Suprapubic skin (tissue), 4 donors: ENCODE measurements at places on chromosomes 12 and 14. TPM values are rescaled to one million over a fixed set of nuclear protein-coding genes. Genes with fewer than 3 reads are reported as not detected.

DNA sequence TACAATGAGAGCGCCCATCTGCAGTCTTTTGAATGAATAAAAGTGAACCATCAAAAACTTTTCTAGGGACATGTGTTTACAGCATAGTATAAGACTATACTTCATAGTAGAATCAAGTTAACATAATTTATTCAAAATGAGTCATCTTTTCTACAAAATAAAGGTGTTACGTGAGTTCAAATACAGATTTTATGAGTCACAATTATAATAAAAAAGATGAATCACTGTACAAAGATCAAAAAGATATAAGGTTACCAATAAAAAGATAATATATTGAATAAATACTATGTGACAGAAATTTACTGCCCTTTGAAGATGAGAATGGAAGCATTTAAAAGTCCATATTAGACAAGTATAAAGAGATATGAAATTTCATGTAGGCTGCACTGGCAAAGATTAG, 2.8 kb downstream of the MBIP start:
- no peak for DNase-seq

DNA sequence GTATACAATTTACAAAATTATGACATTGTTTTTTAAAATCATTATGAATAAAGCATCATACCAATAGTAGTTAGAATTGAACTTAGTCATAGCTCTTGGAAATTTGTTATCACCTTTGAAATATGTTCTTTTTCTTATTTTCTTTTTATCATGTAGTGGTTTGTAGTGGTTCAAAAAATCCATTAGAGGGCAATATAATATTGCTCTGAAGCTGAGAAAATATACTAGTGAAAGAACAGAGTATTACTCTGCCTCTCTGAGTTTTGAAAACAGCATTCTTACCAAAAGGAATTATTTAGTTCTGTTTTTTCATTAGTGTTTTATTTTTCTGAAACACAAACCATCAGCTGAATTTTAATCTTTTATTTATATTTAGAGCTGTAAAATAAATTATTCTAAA, 76.2 kb downstream of the PDZRN4 start:
- DNase-seq: no peak

- DNase-seq: no peak
Observed at GRCh38 chr12:98551787-98552186, 36.4 kb downstream of the TMPO start.

DNA sequence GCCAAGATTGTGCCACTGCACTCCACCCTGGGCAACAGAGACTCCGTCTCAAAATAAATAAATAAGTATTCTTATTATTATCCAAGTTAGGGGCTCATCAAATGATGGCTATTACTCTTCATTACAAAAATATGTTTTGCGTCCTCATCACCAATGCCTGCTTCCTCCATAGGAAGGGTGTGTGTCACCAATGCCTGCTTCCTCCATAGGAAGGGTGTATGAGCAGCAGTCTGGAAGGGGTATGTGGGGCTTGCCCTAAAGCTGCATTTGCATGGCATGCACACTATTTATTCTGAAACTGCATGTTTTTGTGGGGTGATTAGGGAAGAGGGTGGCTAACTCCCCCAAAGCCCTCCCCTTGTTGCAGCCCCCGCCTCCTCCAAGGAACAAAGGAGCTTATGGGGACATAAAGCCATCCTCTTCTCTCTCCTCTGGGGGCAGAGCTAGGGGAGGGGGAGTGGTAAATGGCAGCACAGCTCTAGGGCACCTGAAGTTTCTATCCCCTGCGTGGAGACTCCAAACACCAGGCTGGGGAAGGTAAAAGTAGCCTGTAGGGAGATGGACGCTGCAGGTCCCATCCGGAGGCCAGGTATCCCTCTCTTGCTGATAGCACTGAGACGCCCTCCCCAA, 1.3 kb downstream of the CAMKK2 start:
- DNase-seq: no peak

DNA sequence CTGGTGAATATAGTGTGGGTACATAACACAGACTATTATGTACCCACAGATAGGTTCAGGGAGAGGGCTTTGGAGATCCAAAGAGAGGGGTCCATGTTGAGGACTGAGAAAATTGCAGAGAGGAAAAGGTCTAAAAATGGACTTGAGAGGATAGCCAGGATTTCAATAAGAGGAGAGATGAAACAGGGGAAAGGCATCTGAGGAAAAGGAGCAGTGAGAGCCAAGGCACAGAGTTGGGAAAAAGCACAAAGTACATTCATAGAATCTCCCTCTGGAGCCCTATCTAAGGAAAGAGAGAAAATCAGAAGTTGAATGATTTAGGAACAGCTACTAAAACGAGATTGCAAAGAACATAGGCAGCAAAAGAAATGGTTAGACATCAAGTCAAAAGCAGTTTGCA, 182.8 kb downstream of the SRGAP1 start:
- DNase-seq: no peak

- DNase-seq: no peak
Observed at GRCh38 chr14:49770212-49770817, 2.4 kb downstream of the KLHDC2 start.

DNA sequence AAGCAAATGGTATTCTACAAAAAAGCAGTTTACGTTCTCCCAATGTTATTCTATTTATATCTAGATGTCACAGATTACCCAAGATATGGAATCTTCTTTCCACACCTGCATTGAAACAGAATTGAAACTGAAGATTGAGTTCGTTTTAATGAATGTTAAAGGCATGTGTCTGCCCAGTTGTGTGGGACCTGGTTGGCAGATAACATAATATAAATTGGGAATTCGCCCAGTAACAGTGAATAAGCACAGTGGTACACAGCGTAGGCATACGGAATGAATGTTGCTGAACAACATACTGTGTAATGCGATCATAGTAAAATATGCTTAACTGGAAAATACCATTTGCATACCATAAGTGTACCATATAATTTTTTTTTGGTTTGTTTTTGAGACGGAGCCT, 4.3 kb downstream of the KHNYN start:
- DNase-seq: no peak

DNA sequence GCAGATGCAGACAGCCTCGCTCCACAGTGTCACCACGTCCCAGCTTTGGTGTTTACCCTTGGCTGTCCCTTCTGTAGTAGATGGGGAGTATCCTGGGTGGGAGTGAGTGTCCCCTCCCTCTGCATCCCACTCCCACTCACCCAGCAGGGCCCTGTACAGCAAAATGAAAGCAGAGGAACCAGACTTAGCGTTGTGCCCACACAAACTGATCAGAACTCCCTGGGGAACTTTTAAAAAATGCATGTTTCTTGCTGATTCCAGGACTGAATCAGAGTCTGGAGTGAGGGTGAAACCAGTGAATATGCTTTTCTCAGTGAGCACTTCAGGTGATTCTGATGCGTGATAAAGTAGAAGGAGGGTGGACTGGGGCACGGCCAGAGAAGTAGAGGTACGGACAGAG, 2.9 kb downstream of the ACVRL1 start:
- DNase-seq: no peak

DNA sequence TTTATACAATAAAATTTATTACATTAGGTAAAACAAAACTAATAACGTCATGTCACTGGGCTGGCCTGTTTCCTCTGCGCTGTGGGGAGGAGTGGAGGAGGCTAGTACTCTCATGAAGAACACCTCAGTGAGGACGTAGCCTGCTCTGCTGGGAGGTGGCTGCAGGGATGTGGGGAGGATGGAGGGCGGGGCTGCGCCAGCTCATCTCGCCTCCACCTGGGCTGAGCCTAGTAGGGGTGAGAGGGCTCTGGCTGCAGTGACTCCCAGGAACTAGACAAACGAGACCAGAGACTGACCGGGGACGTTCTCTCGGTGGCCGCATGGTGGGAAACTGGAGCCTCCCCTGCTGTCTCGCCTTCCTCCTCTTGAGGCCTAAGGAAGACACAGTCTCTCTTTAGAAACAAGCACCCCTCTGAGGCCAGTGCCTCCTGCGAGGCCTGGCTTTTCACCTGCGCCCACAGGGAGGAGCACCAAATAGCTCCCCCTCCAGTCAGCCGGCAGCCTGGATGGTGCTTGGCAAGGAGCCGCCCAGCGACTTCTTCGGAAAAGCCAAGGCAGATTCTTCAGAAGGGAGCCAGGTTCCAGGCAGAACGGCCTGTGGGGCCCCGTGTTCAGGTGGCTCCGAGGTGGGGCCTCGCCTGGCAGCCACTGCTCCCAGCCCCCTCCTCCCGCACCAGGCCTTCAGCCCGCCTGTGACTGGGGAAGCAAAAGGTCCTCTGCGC, 62.4 kb downstream of the PLEKHG3 start:
- no peak for DNase-seq

- DNase-seq: no peak
Observed at GRCh38 chr14:58912287-58912686, 274.5 kb downstream of the DACT1 start.

Gene PRPH
- not detected for total RNA-seq
